ENCODE measurements at places on chromosomes 3 and 15. TPM values are rescaled to one million over a fixed set of nuclear protein-coding genes. Genes with fewer than 3 reads are reported as not detected.

The GOLGA6L2 gene
- not detected for total RNA-seq

The UNC13C gene
- not detected for total RNA-seq

The GOLGA8S gene
- total RNA-seq = 0.08 TPM

The NTRK3 gene
- total RNA-seq = 24.0 TPM

Data from A549 treated with Hydrocortisone at 1 μM for 4 hours (cell line).